ENCODE measurements at places on chromosomes 4 and X.

GRCh38 chr4:33218238-33218637, 2498.1 kb downstream of the PCDH7 start:
- DNase-seq = no peak

DNA sequence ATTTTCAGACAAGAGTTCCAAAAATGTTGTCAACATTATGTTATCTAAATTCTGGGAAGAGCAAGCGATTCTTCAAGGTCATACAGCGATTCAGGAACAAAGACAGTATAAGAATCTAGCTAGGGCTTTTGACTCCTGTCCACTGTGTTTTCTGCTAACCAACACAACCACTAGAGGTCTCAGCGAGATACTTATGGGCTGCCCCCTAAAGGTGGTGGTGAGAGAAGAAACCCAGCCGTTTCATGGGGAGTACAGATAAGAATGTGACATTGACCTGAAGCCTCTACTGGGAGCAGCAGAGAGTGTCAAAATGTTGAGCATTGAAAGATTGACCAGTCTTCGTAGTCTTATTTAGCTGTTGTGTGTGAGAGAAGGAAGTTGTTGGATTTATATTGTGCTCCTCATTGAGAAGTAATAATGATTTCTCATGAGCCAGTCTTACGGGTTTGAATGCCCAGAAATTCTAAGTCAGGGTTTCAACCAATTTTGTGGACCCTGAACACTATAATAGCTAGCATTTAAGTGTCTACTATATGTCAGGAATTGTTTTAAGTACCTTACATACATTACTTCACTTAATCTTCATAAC, 168.3 kb downstream of the SPRY1 start:
- peak; percentile 2 for DNase-seq

DNA sequence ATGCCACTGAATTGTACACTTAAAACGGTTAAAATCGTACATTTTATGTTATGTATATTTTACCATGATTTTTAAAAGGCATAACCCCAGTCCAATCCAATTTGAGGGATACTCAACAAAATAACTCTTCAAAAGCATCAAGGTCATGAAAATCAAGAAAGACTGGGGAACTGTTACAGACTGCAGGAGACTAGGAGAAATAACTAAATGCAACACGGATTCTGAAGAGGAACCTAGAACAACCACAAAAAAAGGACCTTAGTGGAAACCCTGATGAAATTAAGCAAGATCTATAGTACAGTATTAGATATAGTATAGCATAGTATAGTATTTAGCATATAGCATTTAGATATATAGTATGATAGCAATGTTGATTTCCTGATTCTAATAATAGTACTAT, 26.8 kb downstream of the SH3KBP1 start:
- DNase-seq = no peak

- no peak for DNase-seq
Observed at GRCh38 chrX:81120258-81120935, 81.3 kb downstream of the HMGN5 start.

GRCh38 chrX:69094977-69095669, 70.1 kb downstream of the PJA1 start:
- no peak for DNase-seq

GRCh38 chr4:69881173-69881773, 21.3 kb upstream of the SULT1E1 start:
- no peak for DNase-seq

DNA sequence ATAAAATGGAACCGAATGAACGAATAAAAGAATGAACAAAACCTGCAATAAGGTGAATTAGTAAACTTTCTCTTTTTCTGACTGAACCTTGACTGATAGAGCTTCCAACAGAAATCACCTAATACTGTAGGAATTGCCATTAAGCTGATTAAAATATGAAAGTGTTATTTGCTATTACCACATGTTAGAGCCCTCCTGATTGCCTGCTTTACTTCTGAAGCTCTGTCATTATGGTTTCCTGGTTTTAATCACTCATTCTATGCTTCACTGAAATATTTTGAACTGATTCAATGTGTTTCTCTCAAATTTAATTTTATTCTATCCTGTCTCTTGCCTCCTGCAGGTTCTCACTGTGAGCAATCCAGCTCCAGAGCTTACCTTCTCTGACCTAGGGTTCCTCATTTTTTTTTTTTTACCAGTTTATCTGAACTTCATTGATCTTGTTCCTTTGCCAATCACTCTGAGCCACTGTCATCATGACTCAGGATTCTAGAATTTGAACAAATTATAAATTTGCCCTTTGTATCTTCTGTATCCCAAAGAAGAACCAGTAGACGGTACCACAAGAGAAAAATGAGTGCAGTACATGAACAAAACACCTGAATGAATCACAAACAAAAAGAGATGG, 48.1 kb upstream of the UGT2B15 start:
- no peak for DNase-seq

- no peak for DNase-seq
Observed at GRCh38 chr4:132240081-132240480, 909.0 kb upstream of the PCDH10 start.

GRCh38 chr4:6983544-6984142, 59.5 kb upstream of the TADA2B start:
- no peak for DNase-seq

DNA sequence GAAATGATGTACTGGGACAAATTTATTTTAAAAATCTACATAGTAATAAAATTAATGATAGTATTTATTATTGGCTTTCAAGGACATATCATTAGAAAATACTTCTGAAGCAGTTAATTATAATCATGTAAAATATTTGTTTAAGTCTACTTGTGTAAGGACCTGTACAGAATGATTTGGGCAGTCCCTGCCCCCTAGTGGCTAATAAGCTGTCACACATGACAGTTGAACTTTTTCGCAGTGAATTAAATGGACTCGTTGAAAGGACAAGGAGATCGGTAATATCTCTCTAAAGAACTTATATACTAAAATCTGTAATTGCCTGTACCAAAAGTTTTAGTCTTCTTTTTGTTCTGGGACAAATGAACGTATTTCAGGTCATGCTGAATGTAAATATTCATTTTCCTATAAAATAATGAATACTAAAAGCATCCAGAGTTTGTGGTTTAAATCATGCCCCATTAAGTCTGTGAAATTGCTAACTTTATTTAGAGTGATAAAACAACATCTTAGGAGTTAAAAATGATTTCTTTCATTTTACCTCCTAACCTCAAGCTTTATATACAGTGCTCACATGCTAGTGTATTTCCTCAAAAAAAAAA, 13.6 kb downstream of the EXOC1 start:
- no peak for DNase-seq

DNA sequence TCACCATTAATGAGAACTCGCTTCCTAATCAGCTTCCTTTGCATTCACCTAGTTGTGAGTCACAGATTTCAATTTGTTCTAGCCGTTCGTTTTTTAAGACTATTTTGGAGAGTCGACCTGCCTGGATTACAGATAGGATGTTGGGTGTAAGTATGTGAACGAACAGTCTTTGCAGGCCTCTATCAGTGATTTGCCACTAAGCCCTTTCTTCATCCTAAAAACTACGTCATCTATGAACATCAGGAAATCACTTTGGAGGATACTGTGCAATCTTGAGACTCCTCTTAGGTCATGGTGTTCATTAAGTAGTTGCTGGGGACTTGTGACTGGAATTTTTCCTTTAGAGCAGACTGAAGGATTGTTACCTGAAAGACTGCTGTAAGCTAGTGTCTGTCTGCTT, 1.1 kb downstream of the POLA1 start:
- no peak for DNase-seq

DNA sequence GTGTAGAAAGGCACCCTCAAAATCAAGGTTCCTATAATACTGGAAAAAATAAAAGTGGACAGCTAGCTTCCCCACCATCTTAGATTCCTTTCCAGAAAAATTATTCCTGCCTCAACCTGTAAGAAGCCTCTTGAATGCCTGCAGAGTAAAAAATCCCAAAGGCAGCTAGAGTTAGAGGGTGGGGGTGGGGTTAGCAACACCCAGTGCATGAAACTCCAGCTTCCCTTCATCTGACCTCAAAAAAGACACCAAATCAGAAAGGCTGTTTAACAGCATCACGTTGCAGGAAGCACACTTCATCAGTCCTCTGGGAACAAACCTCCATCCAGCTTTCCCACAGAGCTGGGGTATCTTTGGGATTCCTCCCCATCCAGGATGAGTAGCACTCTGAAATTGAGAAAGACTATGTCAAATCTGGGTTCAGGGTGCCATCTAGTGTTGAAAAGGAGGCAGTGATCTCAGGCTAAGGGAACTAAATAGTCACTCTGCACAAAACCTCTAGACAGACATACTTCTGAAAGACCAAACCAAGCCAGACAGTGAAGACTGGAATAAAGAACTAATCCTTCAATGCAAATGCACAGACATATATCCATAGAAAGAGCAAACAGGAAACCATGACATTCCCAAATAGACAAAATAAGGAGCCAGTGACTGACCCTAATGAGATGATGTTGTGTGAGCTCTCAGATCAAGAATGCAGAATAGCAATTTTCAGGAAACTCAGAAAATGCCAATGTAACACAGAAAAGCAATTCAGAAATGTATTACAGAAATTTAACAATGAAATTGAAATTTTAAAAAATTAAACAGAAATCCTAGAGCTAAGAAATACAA, 97.9 kb downstream of the ARHGEF9 start:
- no peak for DNase-seq

DNA sequence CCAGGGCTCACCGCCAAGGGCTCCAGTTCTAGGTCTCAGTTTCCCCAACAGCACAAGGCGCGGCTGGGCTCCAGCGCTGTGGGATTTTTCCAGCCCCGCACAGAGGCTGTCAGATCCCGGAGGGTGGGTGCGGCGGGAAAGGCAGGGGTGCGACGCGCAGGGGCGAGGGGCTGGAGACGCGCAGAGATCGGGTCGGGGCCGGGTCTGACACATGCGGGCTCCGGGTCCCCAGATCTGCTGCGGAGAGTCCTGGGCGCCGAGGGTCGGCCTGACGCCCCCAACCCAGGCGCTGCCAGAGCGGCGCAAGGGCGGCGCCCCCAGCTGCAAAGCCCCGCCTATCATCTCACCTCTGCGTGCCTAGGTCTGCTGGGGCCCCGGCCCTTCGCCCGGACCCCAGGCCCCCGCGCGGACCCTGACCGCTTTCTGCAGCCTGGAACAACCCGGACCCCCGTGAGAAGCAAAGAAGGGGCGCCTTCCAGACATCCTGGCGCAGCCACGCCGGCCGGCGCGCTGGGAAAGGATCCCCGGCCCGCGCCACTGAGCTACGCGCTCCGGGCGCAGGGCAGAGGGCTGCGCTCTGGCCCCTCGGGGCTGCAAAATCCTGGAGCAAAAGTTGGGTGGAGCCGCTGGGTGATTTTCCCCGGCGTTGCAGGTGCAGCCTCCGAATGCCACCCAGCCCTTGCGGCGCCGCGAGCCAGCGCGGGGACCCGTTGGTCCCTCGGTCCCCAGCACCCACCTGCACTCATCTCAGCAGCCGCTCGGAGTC, 486 bp downstream of the ABLIM2 start:
- no peak for DNase-seq

DNA sequence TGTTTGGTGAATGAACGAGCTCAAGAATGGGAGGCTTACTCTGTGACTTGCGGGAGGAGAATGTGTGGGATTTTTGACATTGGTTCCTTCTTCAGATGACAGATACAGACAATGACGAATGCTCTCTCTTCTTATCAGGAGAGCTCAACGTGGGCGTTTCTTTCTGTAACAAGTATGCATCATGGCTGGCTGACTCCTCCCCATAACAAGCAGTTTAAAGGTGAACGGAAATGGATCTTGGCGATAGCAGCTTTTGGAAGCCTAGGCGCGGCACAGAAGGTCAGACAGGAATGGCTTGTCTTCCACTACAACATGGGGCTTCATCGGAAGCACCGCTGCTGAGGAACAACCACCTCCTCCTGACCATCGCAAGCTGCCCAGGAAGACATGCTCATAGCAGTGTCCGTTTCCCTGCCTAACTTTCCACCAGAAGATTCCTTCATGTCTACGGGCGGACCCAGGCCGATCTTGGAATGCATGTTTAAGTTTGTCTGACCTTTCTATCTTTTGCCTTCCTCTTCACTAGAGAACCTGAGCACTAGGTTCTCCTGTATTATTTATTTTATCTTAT, 18.3 kb upstream of the ACSL1 start:
- DNase-seq = no peak
